AG04450 (cell line): ENCODE measurements at places on chromosomes 5 and 9.

- no peak for DNase-seq
These were observed 10.6 kb upstream of the GRIN1 start for GRCh38 chr9:137128158-137128861.

DNA sequence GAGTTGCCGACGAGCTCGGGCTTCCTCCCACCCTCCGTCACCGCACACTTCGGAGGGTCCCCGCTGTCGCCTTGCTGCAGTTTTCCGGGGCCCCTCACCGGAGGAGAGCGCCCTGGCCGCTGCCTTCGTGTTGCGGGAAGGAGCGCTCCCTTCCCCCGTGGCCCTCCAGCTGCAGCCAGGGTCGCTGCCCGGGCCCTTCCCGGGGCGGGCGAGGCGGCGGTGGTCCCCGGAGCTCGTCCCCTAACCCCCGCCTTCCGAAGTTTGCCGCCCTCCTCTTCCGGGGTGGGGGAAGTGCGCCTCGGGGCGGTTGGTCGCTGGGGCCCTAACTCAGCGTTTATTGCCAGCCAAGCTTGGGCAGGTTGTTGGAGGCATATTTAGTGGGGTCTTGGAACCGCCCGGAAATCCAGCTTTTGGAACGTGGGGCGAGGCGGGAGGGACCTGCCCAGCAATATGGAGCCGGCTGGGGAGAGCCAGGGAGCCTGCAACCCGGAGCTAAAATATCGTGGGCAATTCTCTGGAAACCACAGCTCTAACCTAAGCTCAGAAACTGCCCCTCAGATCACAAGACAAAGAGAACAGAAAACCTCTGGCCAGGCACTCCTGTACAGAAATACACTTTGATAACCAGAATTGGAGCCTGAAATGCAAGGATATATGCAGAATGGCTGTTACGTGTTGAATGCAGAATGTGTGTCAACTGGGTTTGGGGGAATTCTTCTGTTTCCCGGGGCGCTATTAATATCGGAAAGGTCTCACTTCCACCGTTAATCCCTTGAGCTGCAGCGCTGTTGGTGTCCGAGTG is 890 bp downstream of the PIK3R1 start:
- no peak for DNase-seq

GRCh38 chr5:116764941-116765340 is 190.3 kb upstream of the SEMA6A start:
- no peak for DNase-seq

- no peak for DNase-seq
These were observed 2.2 kb downstream of the FBXL7 start for GRCh38 chr5:15502208-15502607.

GRCh38 chr5:53323511-53323910 is 156.9 kb upstream of the FST start:
- DNase-seq: no peak

GRCh38 chr5:172556971-172557461 is 84.0 kb upstream of the NEURL1B start:
- DNase-seq: no peak

DNA sequence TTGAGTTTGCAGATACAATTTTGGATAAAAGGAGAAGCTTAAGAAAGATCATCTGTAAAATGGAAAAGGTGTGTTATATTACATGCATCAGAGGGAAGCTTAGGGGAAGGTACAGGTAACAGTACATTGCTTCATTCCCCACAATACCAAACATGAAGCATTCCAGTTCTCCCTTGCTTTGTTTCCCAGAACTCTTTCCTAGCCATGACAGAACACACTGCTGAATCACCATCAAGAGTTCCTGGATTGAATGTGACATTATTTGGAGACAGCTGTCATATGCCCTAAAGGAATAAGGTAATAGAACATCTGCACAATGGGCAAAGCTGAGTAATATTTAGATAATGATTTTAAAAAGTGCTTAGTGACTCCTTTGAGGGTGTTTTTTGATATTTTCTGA is 303.5 kb upstream of the ST8SIA4 start:
- DNase-seq: no peak

- DNase-seq: no peak
These were observed 50.8 kb downstream of the ALDH7A1 start for GRCh38 chr5:126544087-126544740.

- no peak for DNase-seq
These were observed 106.4 kb downstream of the CACNA1B start for GRCh38 chr9:137984005-137984404.

DNA sequence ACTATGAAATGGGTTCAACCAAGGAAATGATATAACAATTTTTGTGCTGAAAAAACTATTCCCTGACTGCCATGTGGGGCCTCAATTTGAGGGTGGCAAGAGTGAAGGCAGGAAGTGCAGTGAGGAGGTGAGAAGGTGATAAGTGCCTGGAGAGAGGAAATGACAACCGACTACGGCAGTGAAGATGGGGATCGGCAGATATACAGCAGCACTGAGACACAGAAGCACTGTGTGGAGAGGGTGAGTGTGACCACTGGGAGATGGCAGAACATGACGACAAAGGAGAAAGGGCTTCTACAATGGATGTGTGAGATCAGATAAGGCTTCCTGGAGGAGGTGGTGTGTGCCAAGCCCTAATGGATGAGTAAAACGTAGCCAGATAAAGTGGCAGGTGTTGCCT is 271.8 kb downstream of the TRIM32 start:
- DNase-seq: no peak

- no peak for DNase-seq
These were observed 38.3 kb downstream of the DAPK1 start for GRCh38 chr9:87535817-87536539.

DNA sequence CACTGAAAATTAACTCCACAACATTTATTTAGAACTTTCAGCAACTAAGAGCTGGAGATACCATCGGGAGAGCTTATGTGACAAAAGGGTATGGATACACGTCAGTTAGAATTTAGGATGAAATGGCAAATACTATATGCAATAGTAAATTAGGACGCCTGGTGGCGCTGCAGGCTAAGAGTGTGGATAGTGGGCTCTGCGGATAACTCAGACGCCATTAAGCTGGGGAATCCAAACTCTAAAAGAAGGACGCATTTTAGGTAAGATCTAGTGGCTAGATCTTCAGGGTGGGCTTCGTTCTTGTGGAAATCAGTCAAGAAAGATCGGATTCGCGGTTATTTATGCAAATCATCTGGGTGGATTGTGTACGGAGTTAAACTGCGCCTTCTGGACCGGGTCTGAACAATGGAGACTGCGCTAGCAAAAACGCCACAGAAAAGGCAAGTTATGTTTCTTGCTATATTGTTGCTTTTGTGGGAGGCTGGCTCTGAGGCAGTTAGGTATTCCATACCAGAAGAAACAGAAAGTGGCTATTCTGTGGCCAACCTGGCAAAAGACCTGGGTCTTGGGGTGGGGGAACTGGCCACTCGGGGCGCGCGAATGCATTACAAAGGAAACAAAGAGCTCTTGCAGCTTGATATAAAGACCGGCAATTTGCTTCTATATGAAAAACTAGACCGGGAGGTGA is at the start of gene PCDHB5:
Gene PCDHB5 (plus strand): TSS at position 177 of the 688 bp plus-strand sequence. CDS start 229 bp downstream, at position 406.
- DNase-seq: no peak

DNA sequence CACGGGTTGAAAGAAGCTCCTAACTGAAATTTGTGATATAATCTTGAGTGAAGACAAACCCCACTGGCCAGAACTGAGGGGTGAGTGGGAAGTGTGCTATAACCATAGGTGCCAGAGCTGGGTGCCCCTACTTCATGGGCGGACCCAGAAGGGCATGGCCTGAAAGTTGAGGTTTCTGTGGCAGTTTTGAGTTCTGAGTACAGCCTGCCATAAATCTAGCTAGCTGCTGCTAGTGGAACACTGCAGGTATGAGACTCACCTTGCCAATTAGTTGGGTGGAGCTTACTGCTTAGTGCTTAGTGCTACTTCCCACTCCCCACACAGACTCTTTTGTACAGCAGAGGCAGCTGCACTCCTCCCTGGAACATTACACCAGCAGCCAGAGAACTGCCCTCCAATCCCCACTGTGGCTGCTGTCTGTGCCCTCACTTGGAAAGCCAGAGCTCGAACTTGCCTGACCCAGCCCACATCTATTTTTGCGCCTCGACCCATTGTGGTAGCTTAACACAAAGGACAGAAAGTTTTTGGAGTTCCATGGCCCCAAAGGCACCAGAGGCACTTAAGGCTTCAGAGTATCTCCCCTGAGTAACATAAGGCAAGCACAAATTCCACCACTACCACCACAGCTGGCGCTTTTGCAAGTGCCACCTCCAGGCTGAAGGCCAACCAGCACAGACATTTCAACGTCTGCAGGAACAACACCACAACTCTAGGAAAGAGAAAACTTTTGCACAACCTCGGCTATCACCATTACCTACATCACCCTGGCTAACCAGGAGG is 27.1 kb upstream of the PTGER4 start:
- no peak for DNase-seq

DNA sequence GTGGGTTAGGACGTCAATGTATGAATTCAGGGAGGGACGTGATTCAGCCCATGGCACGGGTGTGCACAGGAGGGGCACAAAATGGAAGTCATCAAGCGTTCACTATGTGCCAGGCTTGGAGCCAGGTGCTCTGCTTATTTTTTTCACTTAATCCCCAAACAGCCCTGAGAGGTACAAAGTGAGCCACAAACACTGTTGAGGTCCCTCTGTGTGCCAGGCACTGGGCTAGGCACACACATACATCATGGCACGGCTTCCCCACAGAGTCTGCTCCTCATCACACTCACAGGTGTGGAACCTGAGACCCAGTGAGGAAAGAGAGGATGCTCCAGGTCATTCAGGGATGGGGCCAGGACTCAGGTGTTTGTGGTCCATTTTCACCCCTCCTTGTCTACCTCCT is 68.1 kb downstream of the GALNT12 start:
- DNase-seq: no peak

- DNase-seq: no peak
These were observed 27.5 kb downstream of the PHF2 start for GRCh38 chr9:93603906-93604326.

DNA sequence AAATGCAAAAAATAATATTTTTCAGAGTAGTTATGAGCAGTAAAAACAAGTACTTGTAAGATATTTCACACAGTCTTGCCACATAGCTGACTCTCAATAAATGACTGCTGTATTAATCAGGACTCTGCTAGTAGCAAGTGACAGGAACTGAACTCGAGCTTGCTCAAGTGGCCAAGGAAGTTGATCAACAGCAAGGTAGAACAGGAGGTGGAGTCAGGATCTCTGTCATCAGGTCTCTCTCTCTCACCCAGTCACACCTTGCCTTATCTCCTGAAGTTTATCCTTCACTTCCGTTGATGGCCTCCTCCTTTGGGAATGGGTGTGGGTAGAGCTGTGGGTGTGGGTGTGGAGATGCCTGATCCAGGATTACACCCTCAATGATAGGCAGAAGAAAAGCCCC is 107.0 kb downstream of the GPBP1 start:
- no peak for DNase-seq

GRCh38 chr9:77605449-77606220 is 42.5 kb downstream of the GNA14 start:
- DNase-seq: no peak

DNA sequence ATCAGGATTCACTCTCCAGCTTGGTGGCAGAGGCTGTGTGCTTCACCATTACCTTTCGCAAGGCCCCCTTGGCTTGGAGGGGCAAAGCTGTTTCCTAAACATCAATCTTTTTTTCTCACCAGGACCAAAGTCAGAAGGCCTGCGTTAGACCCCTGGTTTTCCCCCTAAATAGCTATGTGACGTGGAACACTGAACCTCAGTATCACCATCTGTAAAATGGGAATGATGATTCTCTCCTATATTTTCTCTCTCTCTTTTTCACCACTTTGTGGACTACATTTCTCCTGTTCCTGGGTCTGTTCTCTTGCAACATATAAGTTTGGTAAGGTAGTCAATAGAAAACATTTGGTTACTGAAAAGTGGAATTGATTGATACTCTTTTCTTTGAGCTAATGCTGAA is 50.5 kb downstream of the DAPK1 start:
- DNase-seq: no peak

- no peak for DNase-seq
These were observed 10.2 kb downstream of the SLC6A18 start for GRCh38 chr5:1235379-1235778.

GRCh38 chr5:55620009-55620765 is 85.4 kb upstream of the PLPP1 start:
- no peak for DNase-seq

DNA sequence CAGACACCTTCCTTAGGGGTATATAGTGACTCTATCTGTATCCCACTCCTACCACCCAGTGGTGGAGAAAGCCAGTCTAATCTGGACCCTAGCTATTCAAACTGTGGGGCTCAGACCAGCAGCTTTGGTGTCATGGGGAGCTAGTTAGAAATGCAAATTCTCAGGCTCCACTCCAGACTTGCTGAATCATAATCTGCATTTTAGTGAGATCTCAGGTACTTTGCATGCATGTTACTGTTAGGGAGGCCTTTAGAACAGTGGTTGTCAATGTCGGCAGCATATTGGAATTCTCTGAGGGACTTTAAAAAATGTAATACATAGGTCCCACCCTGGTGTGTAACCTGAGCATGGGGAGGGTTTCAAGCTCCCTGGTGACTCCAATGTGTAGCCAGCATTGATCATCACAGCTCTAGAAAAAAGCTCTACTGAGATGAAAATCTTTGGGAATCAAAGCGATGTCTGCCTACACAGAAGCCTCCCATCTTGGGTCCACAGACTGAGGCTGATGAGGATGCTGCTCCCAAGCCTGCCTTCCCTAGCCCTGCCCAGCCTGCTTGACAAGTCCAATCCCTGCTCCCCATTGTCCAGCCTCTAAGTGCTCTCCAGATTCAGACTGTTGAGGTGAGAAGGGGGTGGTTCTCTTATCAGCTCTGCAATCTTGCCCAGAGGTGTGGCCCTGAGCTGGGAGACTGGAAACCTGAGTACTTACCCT is 11.9 kb upstream of the GM2A start:
- no peak for DNase-seq

- no peak for DNase-seq
These were observed 70.4 kb downstream of the ANGPTL2 start for GRCh38 chr9:127051881-127052595.

DNA sequence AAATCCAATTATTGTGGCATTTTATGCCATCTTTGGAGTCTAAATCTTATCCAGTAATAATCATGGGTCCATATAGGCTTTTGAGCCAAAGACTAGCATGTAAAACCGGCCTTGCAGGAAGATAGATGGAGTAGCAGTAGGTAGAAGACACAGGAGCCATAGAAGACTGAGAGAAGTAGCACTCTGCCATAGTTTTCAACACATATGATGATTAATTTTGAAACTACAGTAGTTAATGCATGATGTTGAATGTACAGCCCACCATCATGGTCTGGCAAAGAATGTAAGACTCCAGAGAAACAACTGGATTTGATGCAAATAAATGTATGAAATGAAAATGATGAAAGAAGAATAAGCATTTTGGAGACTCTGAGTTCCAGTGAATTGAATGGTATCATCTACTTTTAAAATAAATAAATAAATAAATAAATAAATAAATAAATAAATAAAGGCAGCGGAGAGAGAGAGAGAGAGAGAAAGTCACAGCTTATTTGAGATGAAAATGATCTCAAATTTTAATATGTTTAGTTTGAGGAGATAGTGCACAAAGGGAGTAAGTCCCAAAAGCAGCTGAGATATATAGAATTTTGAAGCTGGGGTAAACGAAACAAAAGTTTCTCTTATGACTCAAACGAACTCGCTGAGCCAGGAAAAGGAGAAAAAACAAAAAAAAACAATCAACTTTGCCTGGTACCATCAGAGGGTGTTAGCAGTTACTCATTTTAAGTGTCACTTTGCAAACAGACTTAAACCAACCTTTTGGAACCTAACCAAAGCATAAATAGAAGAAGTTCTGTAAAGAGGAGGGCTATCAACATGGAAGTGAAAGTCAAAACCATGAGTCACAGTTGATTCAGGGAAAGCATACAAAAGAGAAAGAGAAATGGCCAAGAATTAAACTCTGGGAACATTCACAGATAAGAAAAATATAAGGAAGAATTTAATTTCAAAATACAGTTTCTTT is 388.7 kb downstream of the CETN3 start:
- peak; percentile 33 for DNase-seq
